PC-3 (cell line): ENCODE measurements at places on chromosomes 12 and 14. TPM values are rescaled to one million over a fixed set of nuclear protein-coding genes. Genes with fewer than 3 reads are reported as not detected.

FOXN4 gene
- not detected in 2 replicates for total RNA-seq

OR6C4 gene
- total RNA-seq, result not detected in 2 replicates

UNC79 gene
- not detected in 2 replicates for total RNA-seq

DPY19L2 gene
- total RNA-seq, result 0.33 and 0.98 TPM in 2 replicates

NOVA1 gene
- total RNA-seq, result 1.1 and 3.1 TPM in 2 replicates

KRT80 gene
- total RNA-seq, result 19.8 and 30.1 TPM in 2 replicates

OASL gene
- total RNA-seq, result 6.4 and 7.6 TPM in 2 replicates

AQP6 gene
- total RNA-seq, result not detected in 2 replicates

KSR2 gene
- 0.80 and 2.8 TPM in 2 replicates for total RNA-seq

TXNDC16 gene
- 3.9 and 4.0 TPM in 2 replicates for total RNA-seq

TAC3 gene
- not detected in 2 replicates for total RNA-seq

AHNAK2 gene
- total RNA-seq, result 25.0 and 31.1 TPM in 2 replicates

IRAK3 gene
- total RNA-seq, result not detected in 2 replicates

GMFB gene
- 45.2 and 85.2 TPM in 2 replicates for total RNA-seq

DTX1 gene
- not detected in 2 replicates for total RNA-seq

PRH2 gene
- not detected in 2 replicates for total RNA-seq

ISM2 gene
- total RNA-seq, result 0.95 TPM in 1 of 2 replicates, not detected in the other

BATF gene
- total RNA-seq, result not detected in 2 replicates

NGB gene
- total RNA-seq, result not detected in 2 replicates

GLIPR1L1 gene
- total RNA-seq, result not detected in 2 replicates

TTC5 gene
- 9.8 and 23.3 TPM in 2 replicates for total RNA-seq

RPGRIP1 gene
- total RNA-seq, result 0.33 TPM in 1 of 2 replicates, not detected in the other

FBLN5 gene
- total RNA-seq, result 0.17 and 0.58 TPM in 2 replicates

KRT3 gene
- total RNA-seq, result 0.17 and 0.33 TPM in 2 replicates

ANKS1B gene
- 0.07 and 0.98 TPM in 2 replicates for total RNA-seq

PTPRQ gene
- total RNA-seq, result 0.07 TPM in 1 of 2 replicates, not detected in the other

ADGRD1 gene
- 0.18 TPM in 1 of 2 replicates, not detected in the other for total RNA-seq

ARHGEF25 gene
- 10.0 and 18.1 TPM in 2 replicates for total RNA-seq

DBX2 gene
- not detected in 2 replicates for total RNA-seq

EIF2S3B gene
- total RNA-seq, result 0.63 and 0.95 TPM in 2 replicates

TEX52 gene
- not detected in 2 replicates for total RNA-seq

RFLNA gene
- total RNA-seq, result not detected in 2 replicates

CD69 gene
- total RNA-seq, result 0.75 TPM in 1 of 2 replicates, not detected in the other

LUM gene
- 0.15 TPM in 1 of 2 replicates, not detected in the other for total RNA-seq
